Adrenal gland (tissue), 19 donors: ENCODE measurements at places on chromosomes 16 and 17. TPM values are rescaled to one million over a fixed set of nuclear protein-coding genes. Genes with fewer than 3 reads are reported as not detected.
A peak's percentile ranks its signal among the peaks of the same experiment; 100 is the strongest.

GPR139 gene
- total RNA-seq = not detected

MSLN gene
- not detected for total RNA-seq

TSR1 gene
- total RNA-seq = 25.8 TPM

MT1M gene
- 11.6 TPM for total RNA-seq

CAPN15 gene
- total RNA-seq = 45.6 TPM

CENPN gene
- 6.2 TPM for total RNA-seq

KRTAP4-5 gene
- total RNA-seq = not detected

- no peak for DNase-seq
These were observed 752 bp downstream of the TBC1D24 start for GRCh38 chr16:2475413-2476344.

GRCh38 chr16:46746821-46747776 lies 1.0 kb downstream of the MYLK3 start:
- no peak for DNase-seq

DNA sequence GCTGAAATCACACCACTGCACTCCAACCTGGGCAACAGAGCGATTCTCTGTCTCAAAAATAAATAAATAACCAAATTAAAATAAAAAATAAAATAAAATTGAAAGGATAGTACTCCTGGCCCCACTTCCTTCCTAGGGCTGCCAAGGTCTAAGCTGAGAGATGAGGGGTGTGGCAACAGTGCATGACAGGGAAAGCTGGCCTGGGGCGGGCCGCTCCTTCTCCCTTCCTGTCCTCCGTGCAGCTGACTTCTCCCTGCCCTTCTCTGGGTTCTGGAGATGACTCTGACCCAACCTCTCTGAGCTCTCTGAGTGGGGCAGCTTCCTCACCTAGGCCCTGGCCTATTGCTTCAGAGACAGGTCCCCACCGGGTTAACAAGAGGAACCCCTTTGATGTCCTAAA lies 8.7 kb upstream of the SLC25A39 start:
- no peak for DNase-seq

DNA sequence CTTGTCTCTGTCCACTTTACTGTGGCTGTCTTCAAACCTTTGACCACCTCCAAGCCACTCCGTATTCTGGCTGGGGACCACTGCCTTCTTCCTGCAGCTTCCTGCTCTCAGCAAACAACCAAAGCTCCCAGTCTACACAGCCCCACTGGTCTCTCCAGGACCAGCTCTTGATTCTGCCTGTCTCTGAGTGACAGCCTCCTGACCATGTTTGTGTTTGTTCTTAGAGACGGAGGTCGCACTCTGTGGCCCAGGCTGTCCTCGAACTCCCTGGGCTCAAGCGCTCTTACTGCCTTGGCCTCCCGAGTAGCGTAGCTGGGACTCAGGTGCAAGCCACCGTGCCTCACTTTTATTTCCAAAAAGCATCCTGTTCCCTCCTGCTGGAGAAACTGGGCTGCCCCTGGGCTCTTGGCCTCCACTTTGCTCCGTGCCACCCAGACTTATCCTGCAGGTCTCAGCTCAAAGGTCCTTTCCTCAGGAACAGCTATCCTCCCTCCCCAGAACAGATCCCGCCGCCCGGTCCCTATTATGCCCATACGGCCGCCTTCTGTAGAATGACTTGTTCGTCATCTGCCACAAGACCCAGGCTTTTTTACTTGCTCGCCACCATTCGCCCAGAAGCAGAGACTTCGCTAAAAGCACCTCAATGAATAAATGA lies 9.1 kb downstream of the MNT start:
- DNase-seq = no peak

DNA sequence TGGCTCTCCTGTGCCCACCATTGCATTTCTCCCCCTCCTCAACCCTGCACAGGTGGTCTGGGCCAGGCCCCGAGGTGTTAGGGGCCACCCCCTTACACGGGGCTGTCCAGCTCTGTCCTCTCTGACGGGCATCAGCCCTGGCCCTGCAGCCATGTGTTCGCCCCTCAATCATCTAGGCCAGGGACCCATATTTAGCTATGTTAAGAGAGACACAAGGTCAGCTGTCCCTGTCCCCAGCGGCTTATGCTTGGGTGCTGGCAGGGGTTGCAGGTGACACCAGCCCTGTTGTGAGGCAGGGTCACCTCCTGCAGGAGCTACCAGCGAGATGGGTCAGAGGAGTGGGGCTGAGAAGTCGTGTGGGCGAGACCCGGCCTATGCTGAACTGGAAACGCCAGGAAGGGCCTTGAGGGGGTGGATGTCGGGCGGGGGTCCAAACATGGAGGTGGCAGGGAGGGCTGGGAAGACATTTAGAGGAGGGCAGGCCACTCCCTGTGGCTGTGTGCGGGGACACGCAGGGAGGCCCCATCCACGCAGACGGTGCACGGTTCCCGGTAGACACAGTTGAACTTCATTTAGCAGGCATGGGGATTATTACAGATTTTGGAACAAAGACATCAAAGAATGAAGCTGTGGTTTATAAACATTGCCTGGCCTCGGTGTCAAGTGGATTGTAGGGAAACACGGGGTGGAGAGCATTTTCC lies 133.2 kb upstream of the CHMP6 start:
- DNase-seq = no peak

GRCh38 chr16:73268366-73268993 lies 220.6 kb upstream of the ZFHX3 start:
- no peak for DNase-seq

- no peak for DNase-seq
These were observed 21.2 kb upstream of the MYO15B start for GRCh38 chr17:75566416-75566815.

DNA sequence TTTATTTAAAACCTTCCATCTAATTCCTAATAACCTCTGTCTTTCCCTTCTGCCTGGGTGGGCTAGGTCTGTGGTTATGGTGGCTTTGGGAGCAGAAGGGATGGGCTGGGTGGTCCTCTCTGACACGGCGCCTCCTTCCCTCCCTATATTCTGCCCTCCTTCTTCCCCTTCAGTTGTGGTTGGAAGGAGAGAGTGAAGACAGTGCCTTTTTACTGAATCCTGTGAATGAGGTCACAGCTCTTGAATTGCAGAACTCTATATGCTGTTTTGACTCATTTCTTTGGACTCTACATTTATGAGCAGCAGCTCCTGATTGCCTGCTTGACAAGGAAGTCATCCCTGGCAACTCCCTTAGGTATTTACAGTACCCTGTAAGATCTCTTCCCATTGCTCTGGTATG lies 256.0 kb upstream of the ELAC2 start:
- no peak for DNase-seq

GRCh38 chr17:38465391-38466345 lies 37.4 kb downstream of the ARHGAP23 start:
- DNase-seq = peak; percentile 93

DNA sequence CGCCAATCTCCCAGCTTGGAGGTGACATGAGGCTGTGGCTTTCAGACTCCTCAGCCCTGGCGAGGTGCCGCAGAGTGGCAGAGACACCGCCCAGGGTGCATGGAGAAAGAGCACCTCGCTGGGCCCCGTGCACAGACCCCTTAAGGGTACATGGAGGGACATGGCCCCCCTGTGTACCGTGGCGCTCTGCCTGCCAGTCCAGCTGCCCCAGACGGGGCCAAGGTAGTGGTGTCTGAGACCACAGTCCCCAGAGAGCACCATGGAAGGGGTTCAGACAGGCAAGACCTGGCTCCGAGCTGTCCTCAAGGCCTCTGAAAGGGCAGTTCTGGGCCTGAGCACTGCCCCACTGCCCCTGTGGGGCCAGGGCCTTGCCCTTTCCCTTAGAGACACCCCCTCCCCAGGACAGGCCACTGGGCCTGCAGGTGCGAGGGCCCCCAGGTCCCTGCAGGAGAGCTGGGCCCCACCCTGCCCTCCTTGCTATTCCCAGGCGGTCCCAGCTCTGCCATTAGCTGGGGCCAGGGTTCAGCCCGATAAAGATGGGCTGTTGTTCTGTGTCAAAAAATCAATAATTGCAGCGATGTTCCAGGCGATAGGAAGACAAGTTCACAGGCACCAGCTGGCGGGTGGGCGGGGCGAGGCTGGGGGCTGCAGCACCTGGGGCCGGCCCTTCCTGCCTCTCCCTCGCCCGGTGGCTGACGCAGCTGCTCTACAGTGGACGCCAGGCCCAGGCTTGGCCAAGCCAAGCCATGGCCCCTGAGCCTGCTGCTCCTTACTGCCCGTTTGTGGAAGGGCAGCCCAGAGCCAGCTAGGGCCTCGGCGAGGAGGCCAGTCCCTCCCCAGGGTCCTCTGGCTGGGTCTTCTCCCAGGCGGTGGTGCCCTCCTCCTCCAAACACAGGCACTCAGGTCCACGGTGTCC lies 51.7 kb downstream of the ZFPM1 start:
- no peak for DNase-seq

DNA sequence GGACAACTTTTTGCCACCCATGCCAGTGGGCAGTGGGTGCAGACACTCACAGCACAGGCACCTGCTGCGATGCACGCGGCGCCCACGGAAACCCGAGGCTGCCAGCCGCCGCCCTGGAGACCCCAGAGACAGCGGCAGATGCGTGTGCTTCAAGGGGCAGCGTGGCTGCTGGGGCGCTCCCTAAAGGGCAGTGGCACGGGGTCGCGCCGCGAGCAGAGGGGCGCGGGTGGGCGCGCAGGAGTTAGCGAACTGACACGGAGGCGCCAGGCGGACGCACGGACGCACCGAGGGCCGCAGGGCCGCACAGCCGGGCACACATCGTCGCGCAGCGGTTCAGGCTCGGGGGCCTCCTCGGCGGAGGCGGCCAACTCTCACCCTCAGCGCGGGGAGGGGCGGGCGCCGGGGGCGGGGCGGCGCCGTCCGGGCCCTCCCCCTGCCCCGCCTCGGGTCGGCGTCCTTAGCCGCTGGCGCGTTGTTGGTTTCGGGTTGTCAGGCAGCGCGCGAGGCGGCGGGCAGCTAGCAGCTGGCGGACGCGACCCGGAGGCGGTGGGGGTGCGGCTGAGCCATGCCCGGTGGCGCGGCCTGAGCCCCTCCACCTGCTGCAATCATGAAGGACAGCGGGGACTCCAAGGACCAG lies at the start of gene KIF19:
Gene KIF19 (plus strand): TSS at position 484 of the 637 bp plus-strand sequence. CDS start 124 bp downstream, at position 608.
- DNase-seq = peak; percentile 36

- DNase-seq = no peak
These were observed at the start of gene CD79B for GRCh38 chr17:63931981-63932561. Gene CD79B, minus strand, starts transcription at chr17:63932331. Its CDS starts 70 bp downstream, at chr17:63932261.
